Upper lobe of left lung (tissue), 6 donors: ENCODE measurements at places on chromosomes 11 and 22. TPM values are rescaled to one million over a fixed set of nuclear protein-coding genes. Genes with fewer than 3 reads are reported as not detected.

The C11orf87 gene
- not detected for total RNA-seq

The BBOX1 gene
- total RNA-seq = 0.79 TPM

The OR51B5 gene
- not detected for total RNA-seq

The MUC5AC gene
- under 0.01 TPM for total RNA-seq

The PGA5 gene
- total RNA-seq = 1.2 TPM

The UBE4A gene
- 39.8 TPM for total RNA-seq

The CLMP gene
- total RNA-seq = 17.9 TPM

The LDHAL6A gene
- total RNA-seq = not detected

The BIK gene
- not detected for total RNA-seq

The KCNK7 gene
- 1.2 TPM for total RNA-seq

The OR5B17 gene
- not detected for total RNA-seq

The EP300 gene
- total RNA-seq = 78.3 TPM
